ENCODE measurements at places on chromosomes 1 and 21.
A peak's percentile ranks its signal among the peaks of the same experiment; 100 is the strongest.

- DNase-seq = peak; percentile 8
Observed at GRCh38 chr1:152870831-152871730, 7.0 kb upstream of the SMCP start.

GRCh38 chr1:18527921-18528320 is 47.2 kb downstream of the KLHDC7A start:
- DNase-seq = no peak

DNA sequence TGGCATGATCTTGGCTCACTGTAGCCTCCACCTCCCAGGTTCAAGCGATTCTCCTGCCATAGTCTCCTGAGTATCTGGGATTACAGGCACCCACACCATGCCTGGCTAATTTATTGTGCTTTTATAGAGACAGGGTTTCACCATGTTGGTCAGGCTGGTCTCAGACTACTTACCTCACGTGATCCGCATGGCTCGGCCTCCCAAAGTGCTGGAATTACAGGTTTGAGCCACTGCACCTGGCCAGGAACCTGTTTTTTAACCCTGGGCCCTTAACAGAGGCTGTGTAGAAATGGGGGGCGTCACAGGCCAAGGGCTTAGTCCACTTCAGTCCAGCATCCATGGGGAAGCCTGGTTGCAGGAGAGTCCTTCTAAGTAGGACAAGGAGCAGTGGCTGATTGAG is 9.3 kb downstream of the FBLIM1 start:
- no peak for DNase-seq

- no peak for DNase-seq
Observed at GRCh38 chr1:105830571-105831146, 1225.8 kb upstream of the PRMT6 start.

DNA sequence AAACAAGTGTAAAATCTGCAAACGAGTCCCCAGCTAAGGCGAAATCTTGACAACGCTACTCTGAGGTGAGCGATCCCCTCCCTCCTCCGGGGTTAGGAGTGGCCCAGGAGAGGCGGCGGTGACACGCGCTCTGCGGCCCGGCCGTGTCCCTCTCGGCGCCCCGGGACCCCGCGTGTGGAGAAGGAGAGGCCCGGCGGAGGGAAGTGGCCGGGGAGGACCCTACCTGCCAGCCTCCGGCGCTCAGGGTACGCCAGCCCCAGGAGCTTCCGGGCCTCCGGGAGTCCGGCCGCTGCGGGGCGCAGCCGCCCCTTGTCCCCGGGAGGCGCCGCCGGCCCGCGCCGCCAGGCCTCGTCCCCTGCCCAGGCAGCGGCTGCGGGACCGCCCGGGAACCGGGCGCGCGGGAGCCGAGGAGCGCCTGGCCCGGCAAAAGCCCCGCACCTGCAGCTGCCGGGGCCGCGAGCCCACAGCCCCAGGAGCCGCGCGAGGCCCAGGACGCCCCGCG is 543 bp downstream of the ABCB10 start:
- no peak for DNase-seq

- peak; percentile 15 for DNase-seq
Observed at GRCh38 chr1:88973520-88974137, 18.8 kb downstream of the KYAT3 start.

DNA sequence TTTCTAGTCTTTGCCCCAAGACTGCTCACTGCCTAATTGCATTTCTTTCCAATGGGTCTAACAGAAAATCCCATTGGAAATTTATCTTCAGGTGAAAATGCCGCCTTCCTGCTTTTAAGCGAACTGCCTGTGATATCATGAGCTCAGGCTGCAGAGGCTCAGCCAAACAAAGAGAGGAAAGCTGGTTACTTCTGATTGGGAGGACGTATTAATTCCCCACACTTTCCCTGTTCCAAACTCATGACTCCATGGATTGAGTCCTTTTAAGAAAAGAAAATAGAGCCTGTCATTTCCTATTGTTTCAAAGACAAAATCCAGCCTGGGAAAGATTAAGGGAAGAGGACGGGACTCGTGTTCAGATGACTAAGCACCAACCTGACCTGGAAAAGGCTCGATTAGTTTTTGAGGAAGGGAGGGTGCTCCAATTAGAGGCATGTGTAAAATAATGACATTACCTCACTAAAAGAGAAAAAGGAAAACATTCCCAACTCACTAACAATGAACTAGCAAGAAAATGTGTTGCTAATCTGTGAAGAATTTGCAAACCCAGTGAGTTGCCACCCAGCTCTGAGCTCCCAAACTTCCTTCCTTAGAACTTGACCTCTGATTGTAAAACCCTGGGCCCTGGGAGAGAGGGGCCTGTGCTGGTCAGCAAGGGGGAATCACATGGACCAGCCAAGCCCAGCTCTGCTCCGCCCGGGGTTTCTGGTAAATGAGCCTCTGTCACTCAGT is 61.2 kb downstream of the TCP10L start:
- DNase-seq = peak; percentile 94

GRCh38 chr1:152457561-152457960 is 43.5 kb upstream of the CRNN start:
- DNase-seq = no peak

GRCh38 chr21:41180752-41181151 is 12.8 kb downstream of the BACE2 start:
- DNase-seq = no peak

- no peak for DNase-seq
Observed at GRCh38 chr1:4328402-4329071, 325.9 kb upstream of the AJAP1 start.

DNA sequence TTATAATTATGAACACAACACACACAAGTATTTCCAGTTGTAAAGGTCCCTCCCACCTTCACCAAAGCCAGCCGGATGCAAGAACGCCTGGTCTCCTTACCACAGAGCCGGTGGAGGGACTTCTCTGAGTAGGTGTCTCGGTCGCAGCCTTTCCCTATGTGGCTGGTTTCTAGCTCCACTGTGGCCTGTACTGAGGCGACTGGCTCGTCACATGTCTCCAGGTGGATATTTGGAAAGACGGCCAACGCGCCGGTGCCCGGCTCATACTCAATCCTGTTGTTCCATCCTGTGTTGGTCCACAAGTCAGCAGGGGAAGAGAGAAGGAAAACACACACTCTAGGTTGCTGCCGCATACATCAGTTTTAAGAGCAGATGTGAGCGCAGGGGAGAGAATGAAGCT is 74.4 kb downstream of the CLSTN1 start:
- no peak for DNase-seq

DNA sequence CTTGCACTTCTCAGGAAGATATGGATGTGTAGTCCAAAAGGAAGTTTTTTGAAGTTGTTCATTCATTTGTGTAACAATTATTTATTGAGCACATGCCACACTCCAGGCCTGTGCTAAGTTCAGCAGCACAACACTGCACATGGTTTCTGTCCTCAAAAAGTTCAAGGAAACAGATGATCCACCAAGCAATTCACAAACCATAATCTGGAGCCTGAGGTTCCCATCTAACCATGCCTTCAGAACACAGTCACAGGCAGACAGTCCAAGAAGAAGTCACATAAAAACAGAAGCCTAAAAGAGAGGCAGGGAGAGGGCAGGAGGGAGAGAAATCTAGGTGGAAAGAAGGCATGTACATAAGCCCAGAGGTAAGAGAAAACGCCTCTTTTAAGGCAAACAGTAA is 1.9 kb downstream of the CD48 start:
- no peak for DNase-seq

DNA sequence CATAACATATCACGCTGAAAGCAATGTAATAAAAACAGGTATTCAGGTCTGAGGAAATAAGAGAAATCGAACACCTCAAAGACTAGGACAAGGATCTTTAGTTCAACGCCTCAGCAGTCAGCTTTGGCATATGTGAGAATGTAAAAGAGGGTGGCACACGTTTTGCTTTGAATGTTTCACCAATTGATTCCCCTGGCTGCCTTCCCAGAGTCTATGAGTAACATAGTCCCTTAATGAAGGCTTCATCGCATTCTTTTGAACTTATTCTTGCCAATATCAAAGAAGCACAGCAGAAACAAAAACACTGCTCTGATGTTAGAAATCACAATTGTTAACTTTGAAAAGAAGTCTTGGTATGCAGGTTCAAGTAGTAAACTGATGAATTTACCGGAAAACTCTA is 764.8 kb downstream of the ADGRL2 start:
- peak; percentile 91 for DNase-seq

GRCh38 chr21:29125191-29125590 is 5.3 kb upstream of the MAP3K7CL start:
- no peak for DNase-seq

- no peak for DNase-seq
Observed at GRCh38 chr1:94227624-94228023, 9.8 kb downstream of the ARHGAP29 start.

GRCh38 chr1:202007805-202008489 is 2.4 kb upstream of the ELF3 start:
- no peak for DNase-seq

DNA sequence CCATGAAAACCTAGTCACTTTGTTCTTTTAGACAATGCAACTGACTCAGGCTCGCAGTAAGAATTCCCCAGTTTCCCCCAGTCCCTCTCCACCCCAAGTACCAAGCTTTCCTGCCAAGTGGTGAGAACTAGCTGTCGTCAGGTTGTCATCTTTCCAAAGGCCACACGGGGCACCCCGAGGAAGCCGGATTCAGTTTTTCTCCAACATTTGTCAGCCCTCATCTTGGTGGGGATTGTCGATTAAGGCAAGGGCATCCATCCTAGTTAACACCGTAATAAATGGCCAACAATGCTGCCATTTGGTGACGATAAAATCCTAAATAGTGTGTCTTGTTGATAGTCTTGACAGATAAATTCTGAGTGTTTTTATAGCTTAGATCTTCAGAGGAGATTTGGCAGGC is 55.9 kb upstream of the PROX1 start:
- DNase-seq = no peak

- DNase-seq = peak; percentile 22
Observed at GRCh38 chr1:55631509-55631908, 416.3 kb upstream of the USP24 start.

DNA sequence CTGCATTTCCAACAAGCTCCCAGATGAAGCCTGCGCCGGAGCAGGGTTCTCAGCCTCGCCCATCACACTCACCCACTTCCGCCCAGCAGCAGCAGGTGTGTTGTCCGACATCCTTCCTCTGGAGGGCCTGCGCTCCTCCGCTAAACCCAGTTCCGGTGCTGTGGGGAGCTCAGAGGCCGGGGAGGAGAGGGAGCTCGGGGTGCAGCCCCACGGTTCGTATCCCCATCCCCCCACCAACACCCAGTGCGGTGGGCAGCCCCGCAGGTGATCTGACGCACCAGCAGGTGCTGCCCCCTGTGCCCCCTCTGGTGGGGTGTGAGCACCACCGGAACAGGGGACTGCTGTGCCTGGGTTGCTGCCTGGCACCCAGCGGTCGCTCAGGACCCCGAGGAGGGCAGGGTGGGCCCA is 3.4 kb upstream of the PEX10 start:
- no peak for DNase-seq

- no peak for DNase-seq
Observed at GRCh38 chr1:192747943-192748342, 60.9 kb upstream of the RGS2 start.

DNA sequence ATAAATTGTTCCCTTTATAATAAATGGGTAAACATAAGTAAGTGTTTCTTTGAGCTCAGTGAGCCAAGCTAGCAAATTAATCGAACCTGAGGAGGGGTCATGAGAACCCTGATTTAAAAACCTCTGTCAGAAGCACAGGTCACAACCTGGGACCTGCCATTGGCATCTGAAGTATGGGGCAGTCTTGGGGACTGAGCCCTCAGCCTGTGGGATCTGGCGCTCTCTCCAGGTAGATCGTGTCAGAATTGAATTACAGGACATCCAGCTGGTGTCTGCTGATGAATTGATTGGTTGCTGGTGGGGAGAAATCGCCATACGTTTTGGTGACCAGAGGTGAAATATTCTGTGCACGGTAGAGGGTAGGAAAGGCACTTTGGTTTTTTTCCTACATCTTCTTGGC is 17.5 kb downstream of the UCK2 start:
- no peak for DNase-seq

- DNase-seq = no peak
Observed at GRCh38 chr1:37666241-37666867, 26.0 kb upstream of the CDCA8 start.

GRCh38 chr1:33634806-33635205 is 162.4 kb downstream of the ZSCAN20 start:
- DNase-seq = no peak

GRCh38 chr1:212600071-212600915 is 8.3 kb upstream of the ATF3 start:
- no peak for DNase-seq

Measured in astrocyte (in vitro differentiated cells and primary cell).